ENCODE measurements at places on chromosomes 5 and 9.

GRCh38 chr5:14199902-14200301 is 56.8 kb downstream of the TRIO start:
- DNase-seq = no peak

DNA sequence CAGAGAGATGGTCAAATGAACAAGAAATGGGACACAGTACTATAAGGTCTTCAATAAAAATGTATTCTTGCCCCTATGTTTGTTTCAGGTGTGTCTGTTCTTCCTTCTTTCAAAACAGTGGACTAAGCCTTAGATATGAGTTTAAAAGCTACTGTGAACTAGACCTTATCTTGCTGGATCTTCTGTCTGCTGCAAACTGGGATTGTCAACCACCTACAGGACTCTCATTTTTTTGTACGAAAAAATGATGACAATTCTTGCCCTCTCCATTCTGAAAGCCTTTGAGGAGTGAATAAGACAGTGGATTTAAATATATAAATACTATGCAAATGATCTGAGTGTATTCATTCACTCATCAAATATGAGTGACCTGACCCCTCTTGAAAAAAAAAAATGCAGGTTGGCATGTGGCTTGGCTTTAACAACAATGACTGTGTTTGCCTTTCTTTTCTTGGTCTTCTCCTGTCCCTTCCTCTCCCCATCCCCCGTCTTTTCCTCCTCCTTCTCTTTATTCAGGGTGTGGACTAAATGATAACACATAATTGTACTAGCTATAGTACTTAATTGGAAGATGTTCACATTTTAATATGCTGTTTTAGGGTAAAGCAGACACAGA is 235.5 kb upstream of the TRIM32 start:
- DNase-seq = no peak

GRCh38 chr5:61652916-61653315 is 320.9 kb downstream of the ZSWIM6 start:
- no peak for DNase-seq

GRCh38 chr5:143201589-143201988 is 201.9 kb downstream of the NR3C1 start:
- DNase-seq = no peak

DNA sequence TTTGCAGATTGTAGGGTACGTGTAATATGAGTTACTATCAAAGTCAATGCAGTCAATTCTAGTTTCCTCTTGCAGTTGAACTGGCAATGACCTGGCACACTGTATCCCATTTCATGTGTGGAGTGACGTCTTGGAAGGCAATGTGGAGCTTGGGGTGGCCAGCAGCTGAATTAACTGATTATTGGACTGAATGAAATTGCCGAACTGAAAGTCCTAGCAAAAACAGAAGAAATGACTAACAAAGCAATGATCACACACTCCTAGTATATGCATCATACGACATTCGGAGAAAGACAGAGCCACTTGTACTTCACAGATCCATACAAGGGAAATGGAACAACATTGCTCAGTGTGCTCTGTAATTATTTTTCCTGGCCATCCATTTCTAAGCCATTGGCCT is 259.1 kb upstream of the DAPK1 start:
- DNase-seq = no peak

DNA sequence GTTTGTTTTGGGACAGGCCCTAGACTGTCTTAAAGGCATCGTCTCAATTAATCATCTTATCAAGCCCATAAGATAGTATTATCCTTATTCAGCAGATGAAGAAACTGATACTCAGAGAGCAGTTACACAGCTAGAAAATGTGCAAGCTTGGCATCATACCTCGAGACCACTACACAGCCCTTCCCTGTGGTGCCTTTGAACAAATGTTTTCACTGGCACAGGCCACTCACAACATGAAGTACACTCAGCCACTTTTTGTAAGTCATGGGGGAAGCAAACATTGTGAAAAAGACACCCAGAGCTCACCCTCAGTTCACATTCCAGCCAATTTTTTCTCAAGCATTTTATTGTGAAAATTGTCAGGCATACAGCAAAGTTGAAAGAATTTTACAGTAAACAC is 122.5 kb downstream of the WDR41 start:
- no peak for DNase-seq
